ENCODE measurements at places on chromosomes 3 and 15.
A peak's percentile ranks its signal among the peaks of the same experiment; 100 is the strongest.

DNA sequence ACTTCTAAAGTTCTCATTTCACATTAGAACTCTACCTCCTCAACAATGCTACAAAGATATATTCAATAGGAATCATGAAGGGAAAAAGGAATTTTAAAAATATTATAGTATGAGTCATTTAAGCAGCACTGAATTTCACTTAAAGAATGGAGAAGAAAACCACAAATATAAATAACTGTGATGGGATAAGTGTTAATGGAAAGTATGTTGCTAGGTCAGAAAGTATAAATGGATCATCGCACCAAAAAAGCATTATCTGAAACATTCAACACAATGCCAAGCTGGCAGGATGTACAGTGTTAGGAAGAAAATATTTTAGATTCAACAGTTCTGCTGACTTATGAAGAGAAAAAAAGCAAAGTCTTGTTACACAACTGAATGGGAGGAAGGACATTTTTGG is 101.4 kb downstream of the TFG start:
- DNase-seq, result no peak

DNA sequence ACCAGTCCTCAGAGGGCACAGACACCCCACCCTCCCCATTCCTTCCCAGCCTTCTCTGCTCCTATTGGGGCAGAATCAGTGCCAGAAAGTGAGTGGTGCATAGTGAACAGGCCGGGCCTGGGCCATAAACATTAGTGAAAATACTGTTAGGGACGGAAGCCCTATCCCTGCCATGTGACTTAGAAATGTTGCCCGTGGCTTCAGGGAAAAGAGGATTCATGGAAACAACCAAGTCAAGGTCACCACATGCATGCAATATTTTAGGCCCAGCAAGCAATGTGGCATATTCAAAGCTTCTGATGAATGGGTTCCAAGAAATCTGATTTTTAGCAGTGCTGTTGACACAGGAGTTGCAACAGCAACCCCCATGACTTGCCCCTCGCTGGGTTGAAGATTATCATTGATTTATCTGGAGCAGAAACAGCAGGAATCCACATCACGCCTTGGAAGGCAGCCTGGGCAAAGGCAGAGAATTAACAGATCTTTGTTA is 52.3 kb downstream of the CCNL1 start:
- DNase-seq, result no peak

DNA sequence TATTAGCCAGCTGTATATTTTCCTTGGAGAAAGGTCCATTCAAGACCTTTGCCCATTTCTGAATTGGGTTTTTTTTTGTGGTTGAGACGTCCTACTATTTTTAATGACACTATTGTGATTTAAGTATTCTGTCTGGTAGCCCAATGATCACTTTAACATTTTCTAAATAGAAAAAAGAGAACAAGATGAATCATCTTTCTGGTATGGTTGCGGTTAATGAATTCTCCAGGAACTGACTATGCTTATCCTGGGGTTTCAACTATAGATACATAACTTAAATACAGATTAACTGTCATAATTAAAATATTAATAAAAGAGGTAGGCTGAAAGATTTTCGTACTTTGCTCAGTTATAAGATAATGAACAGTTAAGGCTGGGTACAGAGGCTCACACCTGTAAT is 51.9 kb downstream of the PBRM1 start:
- DNase-seq, result no peak

- peak; percentile 80 for DNase-seq
Measured at GRCh38 chr3:197854596-197855343, 63.7 kb downstream of the LRCH3 start.

GRCh38 chr3:138846262-138846791 is 11.6 kb upstream of the PIK3CB start:
- DNase-seq, result no peak

GRCh38 chr15:79673416-79674123 is 223.2 kb downstream of the MTHFS start:
- DNase-seq, result peak; percentile 49

DNA sequence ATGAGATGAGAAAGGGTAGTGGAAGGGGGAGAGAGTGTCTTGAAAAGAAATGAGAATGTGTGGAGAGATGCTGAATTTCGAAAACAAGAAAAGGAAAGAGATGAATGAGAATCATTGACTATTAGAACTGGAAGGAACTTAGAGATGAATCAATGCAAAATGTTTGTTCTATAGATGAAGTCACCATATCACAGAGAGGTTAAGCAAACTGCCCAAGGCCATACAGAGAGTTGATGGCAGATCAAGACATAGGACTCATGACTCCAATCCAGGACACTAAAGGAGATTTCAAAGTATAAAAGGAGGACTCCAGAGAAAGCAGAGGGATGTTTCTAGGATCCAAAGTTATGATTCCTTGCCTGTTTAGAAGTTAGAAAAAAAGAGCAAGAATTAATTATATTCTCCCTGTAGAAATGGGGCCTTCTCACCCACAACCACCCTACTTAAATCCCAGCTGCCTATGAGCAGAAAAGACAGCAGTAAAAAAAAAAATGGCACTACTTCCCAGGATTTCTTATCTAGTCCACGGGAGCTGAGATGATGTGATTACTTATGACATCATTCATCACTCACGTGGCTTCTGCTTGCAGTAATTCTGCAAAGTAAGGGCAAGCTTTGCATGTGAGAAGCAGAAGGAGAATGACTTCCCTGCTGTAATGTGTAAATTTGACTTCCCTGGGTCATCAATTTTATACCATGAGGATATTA is 210.8 kb upstream of the MRPL3 start:
- DNase-seq, result no peak

DNA sequence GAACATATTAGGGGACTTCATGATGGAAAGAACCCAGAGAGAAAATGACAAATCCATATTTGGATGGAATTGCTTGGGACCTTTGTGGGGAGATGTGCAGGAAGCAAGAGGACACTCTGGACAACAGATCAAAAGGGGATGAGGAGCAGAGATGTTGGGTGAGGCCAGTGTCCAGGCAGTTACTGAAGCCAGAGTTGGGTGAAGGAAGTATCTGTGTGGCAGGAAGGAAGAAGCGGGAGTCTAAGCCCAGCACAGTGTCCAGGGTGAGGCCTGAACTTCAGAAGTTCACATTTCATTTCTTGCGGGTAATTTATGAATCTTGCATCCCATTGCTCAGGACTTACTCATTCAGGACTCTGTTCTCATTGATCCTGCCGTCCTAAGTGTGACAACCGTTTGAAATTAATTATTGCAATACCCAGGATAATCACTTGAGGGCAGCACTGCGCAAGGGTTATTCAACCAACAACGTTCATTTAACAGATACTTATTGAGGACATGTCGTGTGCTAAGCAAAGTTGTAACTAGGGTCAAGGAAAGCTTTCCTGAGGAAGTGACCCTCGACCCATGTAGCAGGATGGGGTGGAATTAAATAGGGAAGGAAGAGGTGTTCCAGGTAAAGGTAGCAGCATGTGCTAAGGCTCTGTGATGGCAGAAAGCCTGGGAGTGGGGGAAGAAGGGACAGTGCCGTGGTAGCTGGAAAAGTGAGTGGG is 61.3 kb upstream of the CMTM8 start:
- peak; percentile 70 for DNase-seq

GRCh38 chr3:184008161-184008560 is 9.5 kb downstream of the ABCC5 start:
- no peak for DNase-seq

DNA sequence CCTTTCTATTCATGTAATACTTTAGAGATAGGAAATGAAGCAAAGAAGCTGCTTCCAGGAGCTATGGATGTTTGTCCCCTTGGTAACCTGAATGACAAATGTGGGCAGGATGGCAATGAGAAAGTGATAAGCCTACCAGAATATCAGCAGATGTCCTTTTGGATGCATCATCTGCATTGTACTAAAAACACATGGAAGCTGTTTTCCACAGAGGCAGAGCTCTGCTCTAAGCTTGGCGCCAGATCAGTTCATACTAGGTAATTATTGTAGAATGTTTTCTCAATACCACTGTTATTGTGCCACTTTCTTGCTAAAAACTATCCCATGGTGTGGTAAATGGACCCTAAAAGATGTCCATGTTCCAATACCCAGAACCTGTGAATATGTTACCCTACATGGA is 100.2 kb downstream of the DTWD1 start:
- DNase-seq, result no peak

- no peak for DNase-seq
Measured at GRCh38 chr3:115635406-115635805, 12.1 kb downstream of the GAP43 start.

- DNase-seq, result no peak
Measured at GRCh38 chr15:59636184-59636583, 21.1 kb downstream of the GTF2A2 start.

GRCh38 chr3:195900436-195901355 is 7.7 kb downstream of the TNK2 start:
- DNase-seq, result no peak

DNA sequence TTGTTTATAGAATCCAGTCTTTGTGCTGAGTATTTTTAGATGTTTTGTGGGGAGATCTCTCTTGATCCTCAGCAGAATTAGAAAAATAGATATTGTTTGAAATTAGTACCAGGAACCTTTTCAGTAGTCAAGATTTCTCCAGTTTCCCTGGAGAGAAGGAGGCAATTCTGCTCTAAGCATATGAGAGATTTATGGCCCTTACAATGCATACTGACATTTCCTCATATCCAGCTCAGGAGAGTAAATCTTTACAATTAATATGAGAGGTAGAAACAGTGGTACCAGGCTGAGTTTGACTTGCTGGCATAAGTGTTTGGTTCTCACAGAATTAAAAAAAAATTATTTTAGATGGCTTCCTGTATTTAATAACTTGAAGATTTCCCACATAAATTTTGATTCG is 239.1 kb upstream of the SGO1 start:
- DNase-seq, result no peak

GRCh38 chr3:156610154-156610553 is 55.2 kb upstream of the SSR3 start:
- DNase-seq, result no peak

GRCh38 chr3:122660297-122660974 is 20.2 kb upstream of the PARP14 start:
- DNase-seq, result peak; percentile 70

DNA sequence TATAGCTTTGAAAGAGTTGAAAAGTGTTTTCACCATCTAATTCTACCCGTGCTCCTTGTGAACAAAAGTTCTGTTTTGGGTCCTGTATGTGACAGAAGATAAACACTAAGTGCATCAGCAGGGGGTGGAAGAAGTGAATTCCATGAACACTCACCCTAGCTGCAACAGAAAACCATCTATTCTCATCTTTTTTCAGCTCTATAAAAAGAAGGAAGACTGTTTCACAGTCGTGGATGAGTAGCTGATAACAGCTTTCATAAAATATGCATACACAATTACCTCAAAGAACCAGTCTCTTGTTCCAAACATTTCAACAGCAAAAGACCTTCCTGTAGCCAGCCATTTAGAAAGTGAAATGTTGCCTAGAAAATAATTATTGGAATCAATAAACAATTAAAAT is 281.7 kb upstream of the RASGRP1 start:
- no peak for DNase-seq

- no peak for DNase-seq
Measured at GRCh38 chr15:66780172-66780972, 78.3 kb downstream of the SMAD6 start.

DNA sequence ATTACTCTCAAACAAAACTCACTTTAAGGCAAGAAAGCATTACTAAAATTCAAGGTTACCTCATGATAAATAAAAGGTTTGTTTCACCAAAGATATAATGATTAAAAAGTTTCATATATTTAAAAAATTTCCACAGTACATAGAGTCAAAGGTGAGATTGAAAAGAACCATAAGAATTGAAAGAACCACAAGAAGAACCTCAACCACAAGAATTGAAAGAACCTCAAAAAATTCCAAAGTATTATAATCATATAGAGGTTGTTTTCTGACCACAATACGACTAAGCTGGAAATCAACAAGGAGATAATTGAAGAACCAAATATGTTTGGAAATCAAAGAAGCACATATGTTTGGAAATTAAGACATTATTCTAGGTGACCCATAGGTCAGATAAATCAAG is 52.7 kb downstream of the SLC25A36 start:
- no peak for DNase-seq
